GM20000 (cell line): ENCODE measurements at places on chromosomes 1 and 21.
A peak's percentile ranks its signal among the peaks of the same experiment; 100 is the strongest.

DNA sequence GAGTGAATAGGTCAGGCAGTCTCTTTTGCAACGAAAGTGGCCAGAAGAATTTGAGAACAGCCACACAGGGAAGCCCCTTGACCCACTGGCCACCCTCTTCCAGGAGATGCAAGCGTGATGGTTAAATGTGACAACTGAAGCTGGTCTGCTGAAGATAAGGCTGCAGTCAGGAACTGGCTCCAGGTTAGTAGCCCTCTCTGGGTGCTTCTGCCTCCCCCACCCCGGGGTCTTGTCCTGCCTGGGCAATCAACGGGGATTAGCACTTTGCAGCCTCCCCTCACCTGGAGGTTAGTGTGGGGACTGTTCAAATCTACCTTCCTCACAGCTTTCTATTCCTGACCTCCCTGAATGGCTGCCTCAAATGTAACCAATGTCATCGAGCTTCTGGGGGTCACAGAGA, 125.9 kb downstream of the PLXNA2 start:
- no peak for DNase-seq

DNA sequence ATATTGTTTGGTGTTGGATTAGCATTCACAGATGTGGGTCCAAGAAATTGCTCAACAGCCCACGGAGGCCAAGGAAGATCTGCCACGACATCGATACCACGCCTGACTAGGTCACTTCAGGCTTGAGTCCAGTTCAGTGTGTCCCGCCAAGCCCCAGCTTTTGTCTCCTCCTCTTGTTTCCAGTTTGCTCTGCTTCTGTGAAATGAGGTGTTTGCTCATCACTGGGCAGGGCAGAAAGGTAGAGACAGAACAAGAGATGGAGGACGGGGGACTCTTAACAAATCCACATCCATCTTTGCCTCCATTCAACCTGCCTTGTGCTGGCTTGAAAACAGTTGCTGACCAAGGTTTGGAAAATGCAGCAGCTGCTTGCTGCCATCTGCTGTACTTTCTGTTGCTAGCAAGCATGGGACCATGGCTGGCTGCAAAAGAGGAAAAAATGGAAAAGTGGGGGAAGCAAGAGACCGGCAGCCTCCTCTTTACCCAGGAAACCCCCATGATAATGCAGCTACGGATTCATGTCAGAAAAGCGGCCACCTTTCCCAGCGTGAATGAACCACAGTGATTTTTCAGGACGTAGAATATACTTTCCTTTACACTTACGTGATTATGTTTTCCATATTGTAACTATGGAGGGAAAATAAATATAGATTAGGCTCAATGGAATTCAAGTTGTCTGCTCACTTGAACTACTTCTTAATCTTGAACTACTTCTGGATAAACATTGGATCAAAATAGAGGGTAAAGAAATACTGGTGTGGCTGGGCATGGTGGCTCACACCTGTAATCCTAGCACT, 80.2 kb upstream of the GREM2 start:
- no peak for DNase-seq

DNA sequence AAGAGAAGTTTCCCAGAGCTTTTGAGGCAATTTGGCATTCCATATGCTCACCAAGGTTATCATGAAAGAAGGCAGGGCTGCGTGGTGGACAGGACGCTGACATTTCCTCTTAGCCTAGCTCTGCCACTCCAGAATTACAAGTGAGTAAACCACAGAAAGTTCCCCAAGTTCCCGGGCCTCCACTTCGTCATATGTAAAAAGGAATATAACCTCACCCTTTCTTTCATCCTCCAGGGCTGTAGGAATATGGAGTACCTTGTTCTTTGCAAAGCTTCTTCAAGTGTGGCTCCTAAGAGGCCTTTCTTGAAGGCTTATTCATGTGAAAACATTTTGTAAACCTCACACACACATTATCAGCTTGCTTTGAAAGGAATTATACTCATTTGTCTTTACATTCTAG, 210.2 kb downstream of the GREM2 start:
- DNase-seq = no peak

GRCh38 chr1:116765962-116766361, 11.7 kb downstream of the CD2 start:
- no peak for DNase-seq

- no peak for DNase-seq
Observed at GRCh38 chr21:15754640-15755039, 24.9 kb downstream of the USP25 start.

GRCh38 chr1:89460325-89460724, 64.3 kb upstream of the LRRC8B start:
- no peak for DNase-seq

GRCh38 chr21:36729310-36729970, 30.5 kb downstream of the SIM2 start:
- no peak for DNase-seq

GRCh38 chr1:111648806-111649205, 29.2 kb downstream of the RAP1A start:
- DNase-seq = no peak

DNA sequence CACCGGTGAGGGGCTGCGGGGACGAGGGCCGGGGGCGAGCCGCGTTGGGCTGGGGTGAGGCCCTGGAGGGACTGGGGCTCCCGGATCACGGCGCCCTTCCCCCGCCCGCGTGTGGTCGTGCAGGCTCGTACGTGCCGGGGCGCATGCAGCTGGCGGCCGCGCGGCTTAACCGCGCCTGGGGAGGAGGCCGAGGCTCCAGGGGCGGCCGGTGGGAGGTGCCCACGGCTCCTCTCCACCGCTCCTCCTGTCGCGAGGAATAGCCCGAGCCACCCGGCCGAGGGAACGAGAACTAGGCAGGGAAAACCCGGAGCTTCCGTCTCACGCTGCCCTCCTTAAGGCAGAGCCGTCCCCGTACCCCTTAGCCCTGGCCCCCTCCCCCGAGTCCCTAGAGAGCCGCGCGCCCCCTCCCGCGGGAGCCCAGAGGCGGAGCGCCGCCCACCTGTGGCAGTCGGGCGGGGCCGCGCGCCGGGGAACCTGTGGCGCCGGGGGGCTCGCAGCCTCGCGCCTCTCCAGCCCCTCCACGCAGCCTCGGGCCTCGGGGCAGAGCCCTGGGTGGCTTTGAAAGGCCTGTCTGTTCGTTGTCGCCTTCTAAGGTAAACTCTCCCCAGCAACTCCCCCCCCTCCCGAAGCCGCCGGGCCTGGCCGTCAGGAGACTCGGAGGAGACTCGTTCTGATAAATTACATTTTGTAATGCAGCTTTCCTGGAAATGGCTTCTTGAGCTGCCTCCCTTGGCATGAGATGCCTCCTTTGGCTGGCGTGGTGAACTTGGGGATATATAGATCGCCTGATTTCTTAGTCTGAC, 746 bp downstream of the AK4 start:
- peak; percentile 83 for DNase-seq

DNA sequence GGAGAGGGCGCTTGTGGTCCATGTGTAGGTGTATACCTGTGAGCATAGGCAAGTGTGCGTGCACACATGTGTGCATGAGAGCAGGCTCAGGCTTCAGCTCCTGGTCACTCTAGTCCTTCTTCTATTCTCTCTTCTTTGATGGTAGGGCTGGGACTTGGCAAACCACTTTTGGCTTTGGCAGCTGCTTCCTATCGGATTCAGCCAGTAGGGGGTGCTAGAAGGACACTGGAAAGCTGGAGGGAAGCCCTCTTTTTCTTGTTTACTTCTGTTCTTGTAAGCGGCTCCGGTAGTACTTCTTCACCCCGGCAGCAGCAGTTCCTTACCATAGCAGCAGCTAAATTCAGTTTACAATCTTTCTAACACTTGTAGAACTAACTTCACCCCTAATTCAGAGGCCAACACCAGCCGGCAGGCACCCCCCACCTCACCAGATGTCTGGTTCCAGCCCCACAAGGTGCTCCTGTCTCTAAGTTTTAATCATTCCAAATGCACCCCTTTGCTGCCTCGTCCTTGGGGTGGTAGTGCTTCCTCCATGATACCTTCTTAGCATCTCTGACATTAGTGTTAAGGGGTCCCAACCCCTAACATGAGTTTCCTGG, 25.1 kb downstream of the NENF start:
- DNase-seq = peak; percentile 66

DNA sequence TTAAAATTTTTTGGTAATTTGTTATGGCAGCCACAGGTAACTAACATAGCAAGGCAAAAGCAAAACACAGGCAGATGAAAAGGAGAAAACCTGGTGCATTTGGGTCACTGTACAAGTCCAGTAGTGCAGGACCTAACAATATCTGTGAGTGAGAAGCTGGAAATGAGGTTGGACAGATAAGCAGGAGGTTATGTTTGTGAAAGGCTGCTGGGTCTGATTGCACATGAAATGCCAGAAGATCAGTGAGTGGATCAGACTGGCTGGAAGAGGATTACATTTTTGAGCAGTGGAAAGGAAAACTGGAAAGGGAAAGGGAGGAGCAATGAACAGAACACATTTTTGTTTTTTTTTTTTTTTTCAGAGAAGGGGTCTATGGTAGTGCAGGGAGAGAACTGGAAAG, 73.6 kb downstream of the CYYR1 start:
- no peak for DNase-seq

DNA sequence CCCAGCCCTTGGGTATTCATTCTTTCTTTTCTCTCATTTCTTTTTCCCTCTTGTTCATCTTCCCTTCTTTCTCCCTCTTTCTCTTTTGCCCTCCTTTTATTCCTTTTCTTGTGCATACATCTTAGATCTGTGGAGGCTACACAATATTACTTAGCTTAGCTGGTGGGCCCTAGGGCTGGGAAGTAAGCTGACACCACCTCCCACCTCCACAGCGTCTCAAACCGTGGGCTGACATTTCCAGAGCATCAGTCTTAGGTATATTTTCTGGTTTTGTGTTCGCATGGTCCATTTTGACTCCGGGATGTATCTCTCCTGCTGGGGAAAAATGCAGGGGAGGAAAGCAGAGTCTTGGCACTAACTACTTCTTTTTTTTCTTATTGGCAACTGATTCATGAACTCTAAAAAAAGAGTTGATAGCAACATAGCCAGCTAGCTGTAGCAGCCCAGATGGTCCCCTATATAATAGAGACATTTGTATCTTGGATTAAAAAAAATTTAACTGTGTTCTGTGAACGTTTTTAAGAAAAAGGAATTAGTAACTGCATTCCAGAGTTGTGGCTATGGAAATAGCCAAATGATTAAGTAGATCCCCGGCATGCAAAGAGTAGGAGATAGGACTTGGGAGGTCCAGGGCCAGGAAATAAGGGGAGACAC, 15.5 kb downstream of the CNIH3 start:
- DNase-seq = no peak

- DNase-seq = peak; percentile 75
Observed at GRCh38 chr1:36160949-36161485, 5.1 kb downstream of the MAP7D1 start.

GRCh38 chr1:173666646-173667045, 3.0 kb downstream of the ANKRD45 start:
- DNase-seq = no peak

GRCh38 chr1:5664081-5664768, 328.0 kb downstream of the NPHP4 start:
- DNase-seq = no peak

GRCh38 chr1:246647113-246647512, 77.1 kb upstream of the SCCPDH start:
- no peak for DNase-seq

DNA sequence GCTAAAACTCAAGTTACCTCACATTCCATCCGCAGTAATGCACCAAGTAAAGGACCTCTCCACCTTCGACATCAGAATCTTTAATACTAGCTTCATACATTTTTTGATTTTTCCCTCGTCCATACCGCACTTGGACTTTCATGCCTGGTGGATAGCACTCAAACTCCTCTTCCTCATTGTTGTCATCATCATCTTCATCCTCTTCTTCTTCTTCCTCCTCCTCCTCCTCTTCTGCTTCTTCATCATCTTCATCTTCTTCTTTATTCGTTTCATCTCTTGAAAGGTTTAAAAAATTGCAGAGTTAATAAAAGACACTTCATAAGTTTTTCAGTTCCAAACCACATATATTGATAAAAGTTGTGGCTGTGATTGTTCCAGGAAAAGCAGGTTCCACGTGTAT, 52.7 kb upstream of the RBM34 start:
- no peak for DNase-seq

DNA sequence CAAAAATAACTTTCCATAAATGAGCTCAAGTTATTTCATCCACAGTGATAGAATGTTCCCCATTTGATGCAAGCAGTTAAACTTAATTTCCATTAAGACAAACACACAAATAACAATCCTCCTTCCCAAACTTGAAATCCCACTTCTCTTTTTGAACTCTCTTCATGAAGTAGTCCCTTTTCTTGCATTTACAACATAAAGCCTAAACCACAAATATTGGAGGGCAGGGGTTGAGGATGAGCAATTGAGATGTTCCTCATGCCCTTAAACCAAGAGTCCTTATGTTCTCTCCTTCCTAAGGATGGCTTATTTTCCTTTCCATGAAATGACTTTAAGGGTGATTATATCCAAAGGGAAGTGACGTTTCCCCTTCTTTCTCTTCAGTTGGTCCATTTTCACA, 228.8 kb downstream of the DISC1 start:
- DNase-seq = no peak

DNA sequence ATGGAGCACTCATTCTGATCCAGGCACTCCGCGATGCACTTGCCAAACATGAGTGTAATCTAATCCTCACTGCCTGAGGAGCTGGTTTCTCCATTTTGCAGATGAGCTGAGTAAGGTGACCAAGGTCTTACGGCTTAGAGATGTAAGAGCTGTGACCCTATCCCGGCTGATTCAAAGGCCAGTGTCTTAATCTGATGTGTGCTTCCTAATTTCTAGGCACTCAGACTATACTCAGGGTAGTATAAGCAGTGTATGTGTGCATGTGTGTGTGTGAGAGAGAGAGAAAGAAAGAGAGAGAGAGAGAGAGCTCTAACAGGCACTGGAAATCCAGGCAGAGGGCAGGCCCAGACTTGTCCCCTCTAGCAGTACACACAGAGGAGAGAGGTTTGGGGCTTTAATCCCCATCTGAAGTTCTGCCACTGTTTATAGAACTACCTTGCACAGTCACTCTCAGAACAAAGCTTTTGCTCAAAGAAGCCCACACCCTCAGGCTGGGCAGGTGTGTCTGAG, 188.2 kb downstream of the ZBTB18 start:
- DNase-seq = no peak

DNA sequence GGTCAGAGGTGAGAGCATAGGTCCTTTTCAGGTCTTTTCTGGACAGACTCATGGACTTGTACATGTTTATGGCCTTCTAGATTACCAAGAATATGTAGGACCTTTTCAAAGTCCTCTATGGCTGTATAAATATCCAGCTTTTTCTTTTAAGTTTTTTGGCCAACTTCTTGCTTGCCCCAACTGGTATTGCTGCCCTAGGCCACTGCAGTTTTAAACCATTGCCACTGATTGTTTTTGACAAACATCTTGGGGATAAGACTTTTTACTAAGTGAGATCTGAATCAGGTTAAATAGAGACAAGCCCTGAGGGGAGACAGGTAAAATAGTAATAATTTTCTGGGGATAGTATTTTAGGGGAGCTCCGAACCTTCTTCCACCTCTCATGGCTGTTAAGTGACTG, 14.8 kb upstream of the DDR2 start:
- no peak for DNase-seq

GRCh38 chr1:201468501-201468843, 516 bp downstream of the PHLDA3 start:
- peak; percentile 69 for DNase-seq

GRCh38 chr1:3061981-3062615, 6.9 kb upstream of the PRDM16 start:
- no peak for DNase-seq
